ENCODE measurements at places on chromosomes 3 and 15.

- DNase-seq, result no peak
Observed at GRCh38 chr15:68449389-68449788, 17.4 kb upstream of the ITGA11 start.

DNA sequence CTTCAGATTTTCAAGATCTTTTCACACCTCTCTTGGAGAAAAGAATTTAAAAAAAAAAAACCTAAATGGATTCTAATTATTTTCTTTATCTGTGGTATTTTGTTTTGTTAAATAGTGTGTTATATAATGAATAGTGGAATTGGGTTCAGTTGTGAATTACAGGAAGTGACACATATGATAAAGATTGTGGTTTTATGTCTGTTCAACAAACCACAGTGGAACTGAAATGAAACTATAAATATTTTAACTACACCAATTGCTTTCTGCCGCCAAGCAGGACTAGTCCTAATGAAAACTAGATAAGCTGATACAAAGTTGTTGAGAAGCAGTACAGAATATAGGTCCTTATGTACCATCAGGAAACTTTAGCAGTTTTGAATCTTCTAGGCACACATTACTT lies 121.6 kb downstream of the UBE2E2 start:
- no peak for DNase-seq

DNA sequence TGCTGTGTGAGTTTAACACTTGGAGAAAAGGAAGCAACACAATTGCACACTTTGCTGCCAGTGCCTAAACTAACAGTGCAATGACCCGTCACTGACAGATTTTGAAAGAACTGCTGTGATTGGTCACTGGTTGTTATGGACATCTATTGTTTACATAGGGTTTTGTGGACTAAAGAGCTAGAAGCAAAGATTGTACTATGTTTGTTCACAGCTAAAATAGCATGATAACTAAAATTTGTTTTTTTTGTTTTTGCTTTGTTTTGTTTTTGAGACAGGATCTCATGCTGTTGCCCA lies 112.4 kb upstream of the GOLGA8J start:
- no peak for DNase-seq

DNA sequence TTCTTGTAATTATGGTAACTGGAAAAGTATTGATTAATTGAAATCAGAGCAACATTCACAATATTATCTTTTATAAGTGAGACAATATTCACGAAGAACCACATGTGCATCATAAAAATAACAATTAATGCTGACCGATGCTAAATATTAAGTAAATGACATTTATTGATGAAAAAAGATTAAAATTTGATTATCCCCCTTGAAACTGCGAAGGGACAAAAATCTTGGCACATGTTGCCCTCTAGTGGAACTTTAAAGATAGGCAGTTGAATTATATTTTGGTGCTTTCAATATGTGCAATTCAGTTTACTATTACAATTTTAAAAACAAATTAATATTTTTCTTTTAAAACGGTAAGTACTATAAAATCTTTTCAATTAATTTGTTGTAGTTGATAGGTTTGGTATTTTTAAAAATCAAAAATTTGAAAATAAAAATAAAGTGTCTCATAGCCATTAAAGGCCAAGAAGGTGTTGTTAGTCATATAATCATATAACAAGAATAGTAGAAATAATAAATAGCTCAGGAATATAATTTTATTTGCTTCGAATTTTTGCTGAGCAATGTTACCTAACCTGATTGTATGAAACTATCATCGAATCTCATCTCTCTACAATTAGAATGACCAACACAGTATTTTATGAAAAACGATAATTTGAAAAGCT lies 270.2 kb downstream of the ROBO1 start:
- no peak for DNase-seq

- peak; percentile 41 for DNase-seq
Observed at GRCh38 chr3:85801955-85802354, 843.2 kb downstream of the CADM2 start.

GRCh38 chr3:9793161-9793781 lies 389 bp downstream of the ARPC4 start:
- DNase-seq, result no peak

DNA sequence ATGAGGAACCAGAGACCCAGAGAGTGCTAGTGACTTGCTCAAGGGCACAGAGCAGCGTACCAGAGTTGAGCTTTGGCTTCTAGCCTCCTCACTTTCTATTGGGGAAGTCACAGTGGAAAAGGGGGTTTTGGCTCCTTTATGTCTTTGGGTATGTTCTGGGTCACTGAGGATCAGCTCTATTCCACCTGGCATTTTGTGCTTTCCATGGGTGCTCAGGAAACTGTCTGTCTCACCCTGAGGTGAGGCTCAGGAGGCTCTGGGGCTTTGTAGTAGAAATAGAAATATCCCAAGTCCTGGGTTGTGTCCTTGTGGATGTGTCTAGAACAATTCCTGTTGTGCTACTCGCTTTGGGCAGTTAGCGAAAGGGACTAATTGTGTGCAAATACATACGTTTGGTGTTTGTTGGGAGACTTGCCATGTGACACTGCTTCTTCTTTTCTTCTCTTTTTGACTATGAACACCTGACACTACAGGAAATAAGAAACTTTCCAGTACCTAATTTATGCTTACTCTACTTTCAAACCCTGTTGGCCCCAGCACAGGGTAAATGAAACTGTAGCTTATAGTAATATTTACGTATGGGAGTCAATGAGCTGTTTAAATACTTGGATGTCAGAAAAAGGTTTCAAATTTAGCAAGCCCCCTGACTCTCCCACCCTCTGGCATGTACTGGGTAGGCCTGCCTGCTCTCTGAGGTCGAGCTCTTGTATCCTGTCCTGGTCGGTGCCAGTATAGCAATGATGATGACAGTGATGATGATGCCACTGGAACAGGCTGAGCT lies 35.6 kb downstream of the SMAD3 start:
- no peak for DNase-seq

Data from NCI-H1417 treated with DMSO at 0.1 percent for 48 hours (cell line).